ENCODE measurements at places on chromosomes 16 and 17. TPM values are rescaled to one million over a fixed set of nuclear protein-coding genes. Genes with fewer than 3 reads are reported as not detected.

- peak overlapping the region; percentile 78 for H3K4me3 ChIP-seq
- peaks cover 44% of the 10 kb centered on the region for H3K36me3 ChIP-seq
- no peak for DNase-seq
- H3K27ac ChIP-seq = peak overlapping the region; percentile 84
These were observed 601 bp upstream of the RFWD3 start for GRCh38 chr16:74667255-74667700.

GRCh38 chr17:3974138-3974687, 10.0 kb upstream of the ATP2A3 start:
- H3K4me3 ChIP-seq = no peak overlapping the region
- H3K4me1 ChIP-seq = no peaks in the 10 kb centered on the region
- H3K27me3 ChIP-seq = no peaks in the 10 kb centered on the region
- DNase-seq = no peak
- H3K27ac ChIP-seq = no peak overlapping the region
- no peaks in the 10 kb centered on the region for H3K36me3 ChIP-seq

DNA sequence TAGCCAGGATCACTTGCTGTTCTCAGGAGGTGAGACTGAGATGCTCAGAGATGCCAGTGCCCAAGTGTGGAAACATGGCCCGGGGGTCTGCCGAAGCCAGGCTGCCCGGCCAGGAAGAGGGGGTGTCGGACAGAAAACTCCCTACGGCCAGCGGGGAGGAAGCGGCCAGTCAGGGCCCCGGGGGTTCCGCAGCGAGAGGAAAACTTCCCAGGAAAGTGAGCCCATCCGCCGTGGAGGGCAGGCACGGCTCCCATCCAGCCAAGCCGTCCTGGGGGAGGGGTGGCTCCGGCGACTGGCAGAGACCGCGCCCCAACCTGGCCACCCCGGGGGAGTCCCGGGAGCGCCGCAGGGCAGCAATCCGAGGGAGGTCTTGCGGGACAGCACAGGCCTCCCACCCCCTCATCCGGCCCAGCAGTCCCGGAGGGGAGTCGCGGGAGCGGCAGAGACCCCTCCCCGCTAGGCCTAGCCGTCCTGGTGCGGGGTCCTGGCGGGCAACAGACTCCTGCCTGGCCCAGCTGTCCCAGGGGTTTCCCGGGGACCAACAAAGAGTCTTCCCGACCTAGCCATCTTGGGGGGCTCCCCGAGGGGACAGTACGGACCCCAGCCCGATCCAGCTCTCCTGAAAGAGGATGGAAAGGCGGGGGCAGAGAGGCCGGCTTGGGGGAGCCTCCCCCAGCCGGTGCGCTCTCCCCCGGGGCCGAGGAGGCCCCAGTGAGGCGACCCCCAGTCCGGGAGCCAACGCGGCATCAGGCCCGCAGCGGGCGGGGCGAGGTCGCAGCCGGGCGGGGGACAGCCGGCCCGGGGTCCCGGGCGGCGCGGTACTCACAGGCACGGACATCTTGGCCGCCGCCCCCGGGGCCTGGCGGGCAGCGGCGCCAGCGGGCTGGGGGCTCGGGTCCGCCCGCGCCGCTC, 13.8 kb upstream of the BCAR1 start:
- peaks cover 50% of the 10 kb centered on the region for H3K36me3 ChIP-seq
- H3K4me1 ChIP-seq = peaks cover 50% of the 10 kb centered on the region
- H3K4me3 ChIP-seq = peak overlapping the region; percentile 99
- no peaks in the 10 kb centered on the region for H3K27me3 ChIP-seq
- H3K27ac ChIP-seq = peak overlapping the region; percentile 80
- DNase-seq = peak; percentile 60

- DNase-seq = no peak
- no peak overlapping the region for H3K4me3 ChIP-seq
- peaks cover 67% of the 10 kb centered on the region for H3K27me3 ChIP-seq
- peaks cover 20% of the 10 kb centered on the region for H3K4me1 ChIP-seq
- H3K27ac ChIP-seq = no peak overlapping the region
These were observed 2.6 kb downstream of the SLC16A6 start for GRCh38 chr17:68288375-68288774.

DNA sequence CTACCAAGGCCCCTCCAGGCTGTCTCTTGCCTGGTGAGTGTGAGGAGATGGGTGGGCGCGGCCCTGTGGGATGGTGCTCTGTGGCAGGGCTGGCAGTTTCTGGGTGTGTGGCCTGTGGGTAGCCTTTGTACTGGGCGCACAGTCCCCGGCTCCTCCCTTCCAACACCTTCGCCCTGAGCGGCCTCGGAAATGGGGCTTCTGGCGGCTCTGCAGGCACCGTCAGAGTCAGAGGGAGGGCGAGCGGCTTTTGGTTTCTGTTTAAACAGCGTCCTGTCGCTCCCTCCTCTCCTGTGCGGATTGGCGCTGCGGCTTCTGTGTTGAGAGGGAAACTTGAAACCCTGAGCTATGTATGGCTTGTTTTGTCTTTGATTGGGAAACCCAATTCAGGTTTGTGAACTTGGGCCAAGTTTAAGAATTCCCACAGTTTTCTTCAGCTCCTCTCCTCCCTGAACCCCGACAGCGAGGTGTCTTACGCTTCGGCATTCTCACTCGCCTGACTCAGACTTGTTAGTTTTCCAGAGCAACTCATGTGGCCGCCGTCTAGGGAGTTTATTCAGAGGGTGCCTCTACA, 8.3 kb upstream of the ZNF750 start:
- H3K27me3 ChIP-seq = 0 out of 2 replicates have a peak, but pooled peaks cover 3% of the 10 kb centered on the region
- H3K4me3 ChIP-seq = peak overlapping the region; percentile 36
- H3K4me1 ChIP-seq = peaks cover 10% of the 10 kb centered on the region
- H3K27ac ChIP-seq = peak overlapping the region; percentile 41

- H3K4me3 ChIP-seq = no peak overlapping the region
- peaks cover 61% of the 10 kb centered on the region for H3K36me3 ChIP-seq
- no peak overlapping the region for H3K27ac ChIP-seq
These were observed 5.1 kb downstream of the CDR2 start for GRCh38 chr16:22369221-22369811.

- H3K36me3 ChIP-seq = peaks cover 52% of the 10 kb centered on the region
- no peak overlapping the region for H3K27ac ChIP-seq
- DNase-seq = peak; percentile 15
- H3K4me1 ChIP-seq = peaks cover 10% of the 10 kb centered on the region
- peak overlapping the region; percentile 64 for H3K4me3 ChIP-seq
- H3K27me3 ChIP-seq = no peaks in the 10 kb centered on the region
These were observed 615 bp downstream of the PHKG2 start for GRCh38 chr16:30748634-30749445.

GRCh38 chr17:44367231-44367979, 3.8 kb upstream of the FAM171A2 start:
- peaks cover 3% of the 10 kb centered on the region for H3K36me3 ChIP-seq
- peaks cover 11% of the 10 kb centered on the region for H3K27me3 ChIP-seq
- no peak overlapping the region for H3K27ac ChIP-seq

DNA sequence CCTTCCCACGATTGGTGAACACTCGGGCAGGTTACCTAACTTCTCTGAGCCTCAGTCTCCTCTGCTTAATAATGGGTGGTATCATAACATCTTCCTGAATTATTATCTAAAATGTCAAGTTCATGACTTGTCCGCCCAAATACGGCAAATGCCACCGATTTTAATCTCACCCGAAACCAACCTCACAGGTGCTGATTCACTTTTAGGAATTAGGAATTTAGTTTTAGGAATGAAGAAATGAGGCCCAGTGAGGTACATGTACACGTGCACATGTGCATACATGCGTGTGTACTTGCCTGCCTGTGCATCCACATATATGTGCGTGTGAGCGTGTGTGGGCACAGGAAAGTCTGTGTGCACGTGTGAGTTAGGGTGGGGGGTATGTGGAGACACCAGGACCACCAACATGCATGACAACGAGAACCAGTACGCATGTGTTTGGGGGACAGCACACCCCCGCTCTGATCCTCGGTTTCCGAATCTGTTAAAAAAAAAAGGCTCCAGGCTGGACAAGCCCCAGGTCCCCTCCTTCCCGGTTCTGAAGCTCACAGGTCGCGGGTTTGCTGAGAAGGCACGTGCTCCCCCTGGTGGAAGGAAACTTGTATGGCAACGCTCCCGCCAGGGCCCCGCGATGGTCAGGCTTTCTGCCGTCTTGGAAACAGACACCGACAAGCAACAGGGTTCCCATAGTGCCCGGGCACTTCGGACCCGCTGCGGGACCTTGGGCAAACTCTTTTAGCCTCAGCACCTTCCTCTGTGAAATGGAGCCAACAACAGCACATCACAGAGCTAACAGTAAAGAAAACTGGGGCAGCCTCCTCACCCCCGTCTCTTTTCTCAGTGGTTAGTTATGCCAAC, 219.2 kb downstream of the RBFOX3 start:
- H3K4me3 ChIP-seq = no peak overlapping the region
- peak; percentile 78 for DNase-seq
- H3K27ac ChIP-seq = no peak overlapping the region
- H3K36me3 ChIP-seq = no peaks in the 10 kb centered on the region
- H3K27me3 ChIP-seq = peaks cover 94% of the 10 kb centered on the region

DNA sequence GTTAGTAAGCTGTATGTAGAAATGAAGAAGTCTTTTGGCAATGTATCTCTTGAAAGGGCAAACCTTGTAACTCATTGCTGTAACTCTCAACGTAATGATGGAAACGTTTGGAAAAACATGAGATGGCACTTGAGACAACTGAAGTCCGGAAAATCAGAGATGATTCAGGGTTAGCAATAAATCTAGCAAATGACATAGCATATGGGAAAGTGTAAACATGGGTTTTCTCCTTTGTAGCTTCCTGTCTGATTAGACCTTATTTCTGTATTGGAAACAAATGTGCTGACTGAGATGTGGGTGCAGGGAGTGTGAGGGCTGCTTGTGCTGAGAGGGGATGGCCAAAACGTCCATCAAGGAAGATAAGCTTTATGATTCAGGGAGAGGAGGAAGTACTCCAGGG, 110.7 kb upstream of the FAM20A start:
- no peak for DNase-seq
- no peak overlapping the region for H3K4me3 ChIP-seq
- H3K4me1 ChIP-seq = peaks cover 23% of the 10 kb centered on the region
- H3K27ac ChIP-seq = no peak overlapping the region
- H3K36me3 ChIP-seq = no peaks in the 10 kb centered on the region

GRCh38 chr17:42653179-42654124, 5.6 kb upstream of the TUBG2 start:
- H3K36me3 ChIP-seq = no peaks in the 10 kb centered on the region
- no peak overlapping the region for H3K27ac ChIP-seq
- peak; percentile 22 for DNase-seq
- peaks cover 21% of the 10 kb centered on the region for H3K4me1 ChIP-seq
- no peak overlapping the region for H3K4me3 ChIP-seq

DNA sequence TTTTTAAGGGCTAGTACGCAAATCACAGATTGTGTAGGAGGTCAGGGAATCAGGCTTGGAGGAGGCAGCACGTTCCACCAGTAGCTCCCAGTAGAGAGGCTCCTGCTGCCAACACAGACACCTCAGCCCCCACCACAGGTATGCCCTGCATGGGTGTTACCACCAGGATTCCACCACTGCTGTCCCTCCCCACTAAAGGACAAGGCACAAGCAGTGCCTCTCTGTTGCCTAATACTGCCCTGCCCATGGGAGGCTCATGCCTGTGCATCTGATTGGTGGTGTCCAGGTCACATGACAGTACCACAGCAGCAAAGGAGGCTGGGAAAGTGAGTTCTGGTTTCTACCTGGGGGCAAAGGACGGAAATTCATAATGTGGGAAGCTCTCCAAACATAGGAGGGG, 33.6 kb upstream of the CACNG4 start:
- peaks cover 10% of the 10 kb centered on the region for H3K27me3 ChIP-seq
- no peak overlapping the region for H3K27ac ChIP-seq
- no peak overlapping the region for H3K4me3 ChIP-seq
- no peak for DNase-seq
- H3K4me1 ChIP-seq = no peaks in the 10 kb centered on the region

- H3K27ac ChIP-seq = peak overlapping the region; percentile 78
- DNase-seq = peak; percentile 80
- H3K4me1 ChIP-seq = peaks cover 17% of the 10 kb centered on the region
- no peaks in the 10 kb centered on the region for H3K27me3 ChIP-seq
- H3K4me3 ChIP-seq = no peak overlapping the region
- H3K36me3 ChIP-seq = no peaks in the 10 kb centered on the region
These were observed 239.8 kb downstream of the CHD9NB start for GRCh38 chr16:52812678-52813556.

DNA sequence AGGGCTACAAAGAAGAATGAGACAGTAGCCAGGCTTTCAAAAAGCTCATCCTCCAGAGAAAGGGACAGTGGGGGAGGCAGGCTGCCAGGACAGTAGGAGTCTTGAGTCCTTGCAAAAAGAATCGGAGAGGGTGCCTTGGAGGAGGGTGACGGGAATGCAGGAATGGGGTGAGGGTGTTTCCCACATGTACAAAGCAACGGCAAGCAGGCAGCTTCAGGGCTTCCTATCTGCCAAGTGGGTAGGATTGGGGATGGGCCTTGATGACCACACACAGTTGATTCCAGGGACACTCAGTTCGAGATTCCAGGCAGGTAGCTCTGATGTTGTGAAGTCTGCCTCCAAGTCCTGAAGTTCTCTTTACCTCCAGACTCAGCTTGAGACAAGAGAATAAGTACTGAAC, 54.4 kb downstream of the C17orf67 start:
- H3K4me1 ChIP-seq = peaks cover 16% of the 10 kb centered on the region
- H3K27me3 ChIP-seq = no peaks in the 10 kb centered on the region
- no peak for DNase-seq
- H3K27ac ChIP-seq = peak overlapping the region; percentile 12
- H3K4me3 ChIP-seq = no peak overlapping the region

DNA sequence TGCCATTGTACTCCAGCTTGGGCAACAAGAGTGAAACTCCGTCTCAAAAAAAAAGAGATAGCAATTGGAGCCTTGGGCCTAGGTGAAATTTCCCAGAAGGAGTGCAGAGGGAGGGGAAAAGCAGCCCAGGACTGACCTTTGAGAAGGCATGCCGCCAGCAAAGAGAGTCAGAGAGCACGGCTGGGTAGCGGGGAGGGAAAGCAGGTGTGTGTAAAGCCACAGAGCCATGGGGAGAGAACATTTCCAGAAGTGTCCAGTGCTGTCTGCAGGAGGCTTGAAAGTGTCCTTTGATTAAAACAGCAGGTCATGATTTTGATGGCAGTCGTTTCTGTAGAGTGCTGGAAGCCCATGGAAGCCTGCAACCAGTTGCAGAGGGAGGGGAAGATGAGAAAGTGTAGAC, 8.1 kb downstream of the C16orf54 start:
- no peak for DNase-seq
- H3K27me3 ChIP-seq = no peaks in the 10 kb centered on the region
- H3K36me3 ChIP-seq = no peaks in the 10 kb centered on the region
- no peak overlapping the region for H3K27ac ChIP-seq

- H3K27me3 ChIP-seq = no peaks in the 10 kb centered on the region
- no peak for DNase-seq
- no peaks in the 10 kb centered on the region for H3K36me3 ChIP-seq
- no peak overlapping the region for H3K4me3 ChIP-seq
These were observed 226.8 kb downstream of the CHD9NB start for GRCh38 chr16:52825892-52826291.

The TNRC6C gene
- 4.6 TPM for total RNA-seq

The NKD1 gene
- 0.42 TPM for total RNA-seq

The CCL3 gene
- not detected for total RNA-seq

The MYH2 gene
- not detected for total RNA-seq
